ENCODE measurements at places on chromosomes 5 and 9. TPM values are rescaled to one million over a fixed set of nuclear protein-coding genes. Genes with fewer than 3 reads are reported as not detected.
A peak's percentile ranks its signal among the peaks of the same experiment; 100 is the strongest.

DNA sequence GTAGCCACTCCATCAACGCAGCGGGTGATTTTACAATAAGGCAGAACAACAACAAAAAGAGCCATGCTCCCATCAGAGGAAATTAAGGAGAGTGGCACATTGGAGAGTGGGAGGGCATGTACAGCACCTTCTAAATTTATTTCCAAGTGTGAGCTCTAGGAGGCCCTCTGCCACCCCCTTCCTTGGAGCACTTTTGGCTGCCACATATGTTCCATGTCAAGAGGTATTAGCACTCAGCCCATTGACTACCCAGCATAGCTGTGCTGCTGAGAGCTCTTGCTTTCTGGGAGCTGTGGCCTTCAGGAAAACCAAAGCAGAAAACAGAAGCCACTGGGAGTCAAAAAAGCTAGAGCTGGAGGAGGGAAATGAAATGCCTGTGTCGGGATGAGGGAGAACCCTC, 200.2 kb upstream of the PANK3 start:
- no peaks in the 10 kb centered on the region for H3K27me3 ChIP-seq
- H3K4me1 ChIP-seq, result no peaks in the 10 kb centered on the region
- no peak overlapping the region for H3K27ac ChIP-seq
- H3K36me3 ChIP-seq, result peaks cover 9% of the 10 kb centered on the region

GRCh38 chr5:178117923-178118701, 4.8 kb downstream of the N4BP3 start:
- H3K27me3 ChIP-seq, result peaks cover 60% of the 10 kb centered on the region
- H3K4me1 ChIP-seq, result peaks cover 46% of the 10 kb centered on the region
- no peak overlapping the region for H3K27ac ChIP-seq
- H3K4me3 ChIP-seq, result no peak overlapping the region

DNA sequence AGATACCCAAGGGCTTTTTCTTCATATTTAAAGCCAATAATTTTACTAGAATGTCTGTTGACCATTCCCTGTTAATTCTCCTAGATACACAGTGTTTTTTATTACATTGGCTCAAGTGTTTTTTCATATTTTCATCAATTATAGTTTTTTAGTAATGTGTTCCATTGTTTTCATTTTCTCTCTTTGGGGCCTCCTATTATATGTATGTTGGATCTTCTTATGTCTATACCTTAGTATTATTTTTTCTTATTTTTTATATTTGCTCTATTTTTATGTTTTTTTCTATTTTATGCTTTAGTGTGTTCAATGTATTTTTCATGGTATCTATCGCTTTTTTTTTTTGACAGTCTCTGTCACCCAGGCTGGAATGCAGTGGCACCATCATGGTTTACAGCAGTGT, 7.5 kb downstream of the KIAA1958 start:
- peaks cover 7% of the 10 kb centered on the region for H3K36me3 ChIP-seq
- no peak overlapping the region for H3K27ac ChIP-seq
- H3K4me1 ChIP-seq, result no peaks in the 10 kb centered on the region
- H3K4me3 ChIP-seq, result no peak overlapping the region

GRCh38 chr9:135321580-135321979, 158.0 kb upstream of the PPP1R26 start:
- no peak for DNase-seq
- no peaks in the 10 kb centered on the region for H3K36me3 ChIP-seq
- H3K4me1 ChIP-seq, result no peaks in the 10 kb centered on the region
- no peak overlapping the region for H3K27ac ChIP-seq

DNA sequence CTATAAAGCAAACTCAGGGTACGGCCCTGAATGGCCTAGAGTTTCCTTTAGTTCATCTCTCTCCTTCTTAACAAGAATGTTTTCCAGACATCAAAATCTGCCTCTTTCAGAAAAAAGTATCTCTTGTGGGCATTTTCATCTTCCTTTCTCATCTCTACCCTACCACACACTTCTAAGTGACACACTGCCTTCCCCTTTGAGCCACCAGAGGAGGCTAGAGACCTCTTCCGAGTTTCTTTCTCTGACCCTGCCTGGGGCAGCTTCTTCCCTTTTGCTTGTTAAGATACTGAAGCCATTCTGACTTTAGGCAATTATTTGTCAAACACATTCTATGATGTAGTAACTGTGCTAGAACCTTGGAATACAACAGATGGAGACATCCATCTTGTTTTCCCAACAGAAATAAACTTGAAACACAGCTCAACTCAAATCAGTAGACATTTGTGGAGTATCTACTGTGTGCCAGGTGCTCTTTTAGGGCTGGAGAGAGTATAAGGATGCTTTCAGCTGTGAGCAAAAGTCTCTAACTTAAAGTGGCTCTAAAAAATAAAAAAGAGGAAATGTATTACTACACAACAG, 8.6 kb upstream of the SV2C start:
- peaks cover 17% of the 10 kb centered on the region for H3K27me3 ChIP-seq
- H3K4me1 ChIP-seq, result no peaks in the 10 kb centered on the region
- H3K36me3 ChIP-seq, result no peaks in the 10 kb centered on the region
- H3K27ac ChIP-seq, result no peak overlapping the region
- DNase-seq, result no peak

DNA sequence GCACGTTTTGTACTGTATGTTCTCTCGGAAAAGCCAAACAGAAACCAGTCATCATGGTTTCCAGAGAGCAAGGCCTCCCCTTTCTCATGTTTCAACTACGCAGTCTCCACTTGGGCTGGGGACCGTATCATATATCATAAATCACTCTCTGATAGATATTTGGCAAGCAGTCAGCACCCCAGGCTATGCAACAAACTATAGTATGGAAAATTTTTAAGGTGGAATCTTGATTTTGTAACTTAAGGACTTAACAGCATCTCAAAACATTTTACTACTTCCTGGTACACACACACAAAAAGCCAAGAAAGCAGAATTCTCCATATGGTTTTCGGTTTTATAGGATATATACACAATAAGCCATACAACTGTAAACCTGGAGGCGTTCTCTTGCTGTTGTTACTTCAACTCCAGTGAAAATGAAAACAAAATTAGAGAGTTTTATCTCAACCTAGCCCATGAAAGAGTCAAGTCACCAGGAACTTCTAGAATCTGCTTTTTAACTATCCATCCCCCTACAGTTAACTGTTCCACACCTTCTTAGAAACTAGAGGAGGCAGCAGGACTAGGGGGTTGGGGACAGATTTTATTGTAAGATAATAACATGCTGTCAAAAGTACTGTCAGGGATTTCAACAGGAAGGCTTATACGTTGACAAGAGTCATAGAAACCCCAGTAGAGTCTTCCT, 283.4 kb downstream of the NFIB start:
- no peak for DNase-seq
- peak overlapping the region; percentile 24 for H3K4me3 ChIP-seq
- no peaks in the 10 kb centered on the region for H3K27me3 ChIP-seq
- peaks cover 40% of the 10 kb centered on the region for H3K4me1 ChIP-seq
- no peaks in the 10 kb centered on the region for H3K36me3 ChIP-seq

DNA sequence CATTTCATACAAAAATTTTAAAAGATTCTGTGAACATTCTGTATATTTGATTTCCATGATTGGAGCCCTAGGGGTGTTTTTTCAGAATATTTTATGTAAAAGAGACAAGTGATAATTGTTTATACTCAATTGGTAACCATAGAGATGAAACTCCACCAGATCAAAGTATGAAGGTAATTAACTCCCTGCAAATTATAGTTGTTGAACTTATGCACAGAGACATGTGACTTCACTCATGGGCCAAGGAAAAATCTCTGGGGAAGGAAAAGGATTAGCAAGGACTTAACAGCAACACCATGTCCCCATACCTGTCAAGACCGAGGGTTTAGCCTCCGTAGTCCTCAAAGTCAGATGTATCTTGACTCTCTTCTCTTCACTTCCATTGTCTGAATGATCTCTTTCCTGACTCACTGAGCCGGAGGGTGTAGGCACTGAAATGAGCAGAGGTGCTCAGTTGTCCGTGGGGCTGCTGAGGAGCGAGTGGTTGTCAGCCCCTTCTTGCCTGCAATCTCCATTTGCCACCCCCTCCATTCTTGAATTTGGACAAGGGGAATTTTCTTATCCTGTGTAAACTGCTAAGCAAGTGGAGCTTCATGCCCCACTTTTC, 17.5 kb upstream of the CXCL14 start:
- H3K36me3 ChIP-seq, result no peaks in the 10 kb centered on the region
- no peaks in the 10 kb centered on the region for H3K27me3 ChIP-seq
- H3K4me1 ChIP-seq, result peaks cover 32% of the 10 kb centered on the region
- H3K4me3 ChIP-seq, result no peak overlapping the region

PDE8B gene
- total RNA-seq, result 1.5 TPM

MTX3 gene
- 11.8 TPM for total RNA-seq

ROPN1L gene
- total RNA-seq, result not detected
